Coronary artery (tissue), 2 donors: ENCODE measurements at places on chromosomes 12 and 14.

DNA sequence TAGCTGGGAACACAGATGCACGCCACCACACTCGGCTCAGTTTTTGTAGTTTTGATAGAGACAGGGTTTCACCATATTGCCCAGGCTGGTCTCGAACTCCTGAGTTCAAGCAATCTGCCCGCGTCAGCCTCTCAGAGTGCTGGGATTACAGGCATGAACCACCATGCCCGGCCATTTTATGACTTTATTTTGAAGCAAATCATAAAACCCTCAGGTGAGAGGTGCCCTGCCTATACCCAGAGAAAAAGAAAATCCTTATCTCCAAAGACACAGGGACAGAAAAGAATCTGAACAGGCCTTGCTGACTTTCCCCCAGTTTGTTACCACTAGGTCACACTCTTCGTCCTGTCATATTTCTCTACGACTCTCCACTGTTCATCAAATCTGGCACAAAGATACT is 48.8 kb downstream of the DAO start:
- no peak for DNase-seq

- no peak for DNase-seq
Observed at GRCh38 chr14:26286913-26287205, 311.0 kb downstream of the NOVA1 start.

DNA sequence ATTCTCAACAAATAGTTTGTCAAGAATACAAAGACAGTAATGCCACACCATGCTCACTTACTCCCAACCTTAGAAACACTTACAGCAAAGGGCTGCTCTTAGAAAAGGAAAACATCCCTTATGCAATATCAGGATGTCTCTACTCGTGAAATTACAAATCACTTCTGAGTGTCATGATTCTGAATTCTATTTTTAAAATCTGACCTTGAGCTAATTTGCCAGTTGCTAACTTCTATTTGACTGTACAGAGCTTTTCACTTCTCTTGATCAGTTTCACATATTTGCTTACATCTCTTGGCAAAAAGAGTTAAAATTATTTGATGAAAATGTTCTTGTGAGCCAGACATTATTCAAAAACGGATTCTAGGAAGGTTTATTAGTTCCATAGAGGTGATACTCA is 136.7 kb upstream of the SLC35F4 start:
- no peak for DNase-seq

DNA sequence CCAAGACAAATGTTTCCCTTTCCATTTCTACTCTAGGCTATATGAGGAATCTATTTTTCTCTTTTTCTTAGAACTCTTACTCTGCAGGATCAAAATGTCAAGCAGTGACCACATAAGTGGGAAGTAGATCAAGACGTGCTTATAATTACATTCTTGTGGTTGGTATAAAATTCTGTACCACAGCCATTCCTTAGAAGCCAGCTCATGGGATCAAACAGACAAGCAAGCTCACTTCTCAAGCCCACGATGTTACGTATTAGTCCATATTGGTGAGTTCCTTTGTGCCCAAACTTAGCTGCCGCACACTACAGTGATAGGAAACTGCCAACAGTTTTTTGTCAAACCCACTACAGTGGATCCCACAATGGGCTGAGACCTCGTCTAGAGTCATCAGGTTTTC is 53.4 kb downstream of the IFNG start:
- DNase-seq = no peak

- DNase-seq = no peak
Observed at GRCh38 chr12:105384220-105384619, 53.7 kb downstream of the C12orf75 start.

DNA sequence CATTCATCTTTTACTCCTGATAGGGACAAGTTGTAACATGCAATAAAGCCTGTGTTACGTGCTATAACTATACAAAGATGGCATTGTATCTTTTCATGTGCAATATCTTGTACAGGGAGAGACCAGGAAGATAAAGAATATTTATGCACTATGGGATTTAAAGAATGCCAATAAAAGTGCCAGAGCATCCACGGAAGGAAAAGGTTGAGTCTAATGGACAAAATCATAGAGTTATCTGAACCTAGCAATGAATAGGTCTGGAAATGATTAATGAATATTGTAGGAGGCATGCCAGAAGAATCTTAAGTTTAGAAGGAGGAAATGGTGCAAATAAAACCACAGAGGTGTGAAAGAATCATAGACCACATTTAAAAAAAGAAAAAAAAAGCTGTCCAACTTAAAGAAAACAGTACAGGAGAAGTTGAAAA is 263.9 kb downstream of the KCNC2 start:
- no peak for DNase-seq

- no peak for DNase-seq
Observed at GRCh38 chr14:33282331-33283230, 343.9 kb downstream of the NPAS3 start.

- no peak for DNase-seq
Observed at GRCh38 chr14:93879362-93879983, 47.7 kb upstream of the FAM181A start.

DNA sequence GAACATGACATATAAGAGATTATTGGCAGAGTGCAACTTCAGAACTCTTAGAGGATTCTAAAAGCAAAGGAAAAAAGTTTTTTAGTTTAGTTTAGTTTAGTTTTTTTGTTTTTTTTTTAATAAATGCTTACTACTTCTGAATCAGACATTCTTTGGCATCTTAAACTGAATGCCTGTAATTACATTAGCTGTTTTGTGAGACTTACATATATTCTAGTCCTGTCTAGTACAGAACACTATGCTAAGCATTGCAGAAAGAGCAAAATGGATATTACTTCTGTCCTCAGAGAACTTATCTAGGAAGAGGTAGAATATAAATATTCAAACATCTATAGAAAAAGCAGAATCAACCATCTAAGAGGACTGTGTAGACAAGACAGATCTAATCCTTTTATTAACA is 133.2 kb downstream of the RAD51B start:
- DNase-seq = no peak

DNA sequence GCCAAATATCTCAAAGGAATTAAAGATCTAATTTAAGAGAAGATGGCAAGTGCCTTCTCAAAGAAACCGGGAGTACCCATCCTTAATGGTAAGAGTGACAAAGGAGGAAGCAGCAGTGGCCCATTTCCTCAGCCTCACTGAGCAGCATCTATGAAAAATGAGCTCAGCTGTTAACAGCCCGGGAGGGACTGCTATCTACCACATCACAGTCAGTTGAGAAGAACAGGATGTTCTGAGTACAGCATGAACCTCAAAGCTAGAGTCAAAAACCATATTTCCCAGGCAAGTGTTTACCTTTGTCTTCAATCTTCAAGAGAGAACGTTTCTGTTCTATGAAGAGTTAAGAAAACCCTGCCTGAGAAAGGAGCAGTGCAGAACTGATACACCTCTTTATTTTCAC is 115.0 kb downstream of the BTG1 start:
- DNase-seq = no peak

- DNase-seq = no peak
Observed at GRCh38 chr14:34344318-34344717, 117.7 kb downstream of the SPTSSA start.

GRCh38 chr14:53278602-53279506 is 125.7 kb upstream of the DDHD1 start:
- no peak for DNase-seq

DNA sequence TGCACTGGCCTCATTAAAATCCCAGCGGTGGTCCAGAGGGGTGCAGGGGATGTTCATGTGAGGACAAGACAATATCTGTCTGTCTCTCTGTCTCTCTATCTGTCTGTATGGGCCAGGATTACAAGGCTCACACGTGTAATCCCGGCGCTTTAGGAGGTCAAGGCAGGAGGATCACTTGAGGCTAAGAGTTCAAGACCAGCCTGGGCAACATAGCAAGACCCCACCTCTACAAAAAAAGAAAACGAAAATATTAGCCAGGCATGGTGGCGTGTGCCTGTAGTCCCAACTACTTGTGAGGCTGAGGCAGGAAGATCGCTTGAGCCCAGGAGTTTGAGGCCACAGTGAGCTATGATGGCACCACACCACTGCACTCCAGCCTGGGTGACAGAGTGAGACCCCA is 117.1 kb downstream of the PHETA1 start:
- no peak for DNase-seq

- no peak for DNase-seq
Observed at GRCh38 chr14:80146941-80147340, 64.4 kb downstream of the DIO2 start.

- DNase-seq = no peak
Observed at GRCh38 chr12:56803750-56804149, 40.6 kb downstream of the HSD17B6 start.

GRCh38 chr14:92122351-92122677 is 545 bp downstream of the CPSF2 start:
- DNase-seq = no peak

DNA sequence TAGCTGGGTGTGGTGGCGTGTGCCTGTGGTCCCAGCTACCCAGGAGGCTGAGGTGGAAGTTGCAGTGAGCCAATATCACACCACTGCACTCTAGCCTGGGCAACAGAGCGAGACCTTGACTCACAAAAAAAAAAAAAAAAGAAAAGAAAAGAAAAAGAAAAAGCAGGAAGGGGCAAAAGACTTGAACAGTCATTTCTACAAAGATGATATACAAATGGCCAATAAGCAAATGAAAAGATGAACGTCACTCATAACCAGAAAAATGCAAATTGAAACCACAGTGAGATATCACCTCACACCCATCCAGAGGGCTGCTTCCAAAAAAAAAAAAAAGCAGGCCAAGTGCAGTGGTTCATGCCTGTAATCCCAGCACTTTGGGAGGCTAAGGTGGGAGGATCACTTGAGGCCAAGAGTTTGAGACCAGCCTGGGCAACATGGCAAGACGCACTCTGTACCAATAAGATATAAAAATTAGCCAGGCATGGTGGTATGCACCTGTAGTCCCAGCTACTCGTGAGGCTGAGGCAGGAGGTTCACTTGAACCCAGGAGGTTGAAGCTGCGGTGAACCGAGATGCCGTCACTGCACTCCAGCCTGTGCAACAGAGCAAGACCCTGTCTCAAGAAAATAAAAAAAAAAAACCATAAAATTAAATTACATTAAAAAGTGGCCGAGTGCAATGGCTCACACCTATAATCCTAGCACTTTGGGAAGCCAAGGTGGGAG is 20.5 kb downstream of the UBC start:
- no peak for DNase-seq

- no peak for DNase-seq
Observed at GRCh38 chr12:115553622-115554021, 723.9 kb downstream of the MED13L start.

GRCh38 chr12:40142001-40142744 is 36.3 kb upstream of the SLC2A13 start:
- DNase-seq = no peak

GRCh38 chr14:81550001-81550637 is 16.5 kb upstream of the SEL1L start:
- no peak for DNase-seq

DNA sequence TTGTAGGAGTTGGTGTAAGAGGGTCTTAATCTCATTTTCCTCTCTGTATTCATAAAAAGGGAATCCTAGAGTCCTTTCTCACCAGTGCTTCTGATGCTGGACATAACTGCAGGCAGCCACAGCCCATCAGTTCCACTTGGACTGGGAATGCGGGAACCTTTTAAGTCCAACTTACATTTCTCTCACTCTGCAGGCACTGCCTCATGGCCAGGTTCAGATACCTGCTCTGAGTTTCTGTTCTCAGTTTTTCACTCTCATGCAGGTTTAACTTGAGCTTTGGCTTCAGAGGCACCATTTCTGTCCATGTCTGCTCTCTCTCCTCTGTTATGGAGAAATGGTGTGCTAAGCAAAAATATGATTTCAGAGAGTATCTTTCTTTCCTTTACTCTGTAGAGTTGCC is 4.2 kb downstream of the ACVR1B start:
- DNase-seq = peak; percentile 31

DNA sequence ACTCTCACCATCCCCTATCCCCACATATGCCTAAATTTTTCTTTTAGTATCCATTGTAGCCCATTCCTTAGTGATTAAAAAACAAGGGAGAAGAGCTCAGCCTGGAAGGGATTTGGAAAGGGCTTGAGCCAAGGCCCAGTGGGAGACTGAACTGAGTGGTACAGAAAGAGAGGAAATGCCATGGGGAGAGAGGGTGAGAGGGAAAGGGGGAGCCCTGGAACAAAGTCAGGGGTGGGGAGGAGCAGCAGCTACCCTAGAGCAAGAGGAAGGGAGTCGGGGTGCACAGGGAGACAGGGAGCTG is 2.6 kb upstream of the ATN1 start:
- DNase-seq = no peak

DNA sequence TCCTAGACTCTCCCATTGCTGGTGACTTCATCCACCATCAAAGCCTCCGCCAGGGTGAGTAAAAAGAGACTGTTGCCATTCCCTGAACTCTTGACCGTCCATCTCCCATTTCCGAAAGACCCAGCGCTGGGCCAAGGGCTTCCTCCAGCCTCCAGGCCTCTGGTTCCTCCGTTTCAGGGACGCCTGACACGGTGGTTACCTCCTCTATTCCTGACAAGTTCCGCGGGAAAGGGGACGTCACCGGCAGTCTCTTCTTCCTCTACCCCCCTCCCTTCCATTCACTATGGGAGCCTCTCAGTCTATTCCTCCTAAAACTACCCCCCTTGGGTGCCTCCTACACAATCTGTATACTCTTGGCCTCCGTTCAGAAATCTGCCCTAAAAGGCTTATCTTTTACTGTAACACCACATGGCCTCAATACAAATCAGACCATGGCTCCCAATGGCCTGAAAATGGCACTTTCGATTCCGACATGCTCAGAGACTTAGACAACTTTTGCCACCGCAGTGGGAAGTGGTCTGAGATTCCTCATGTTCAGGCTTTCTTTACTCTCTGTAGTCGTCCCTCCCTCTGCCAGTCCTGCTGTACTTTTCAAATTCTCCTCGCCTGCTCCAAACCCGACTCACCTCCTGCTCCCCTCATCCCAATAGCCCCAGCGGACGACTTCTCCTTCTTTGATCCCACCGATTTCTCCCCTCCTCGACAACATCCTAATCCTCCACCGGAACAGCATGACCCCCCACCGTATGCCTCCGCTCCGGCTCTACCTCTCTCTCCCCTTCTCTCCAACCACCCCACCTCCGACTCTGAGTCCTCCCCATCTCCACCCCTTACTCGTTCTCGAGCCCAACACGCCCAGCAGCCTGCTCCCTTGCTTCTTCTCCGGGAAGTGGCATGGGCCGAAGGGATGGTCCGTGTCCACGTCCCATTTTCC is 70.4 kb downstream of the MOK start:
- no peak for DNase-seq

DNA sequence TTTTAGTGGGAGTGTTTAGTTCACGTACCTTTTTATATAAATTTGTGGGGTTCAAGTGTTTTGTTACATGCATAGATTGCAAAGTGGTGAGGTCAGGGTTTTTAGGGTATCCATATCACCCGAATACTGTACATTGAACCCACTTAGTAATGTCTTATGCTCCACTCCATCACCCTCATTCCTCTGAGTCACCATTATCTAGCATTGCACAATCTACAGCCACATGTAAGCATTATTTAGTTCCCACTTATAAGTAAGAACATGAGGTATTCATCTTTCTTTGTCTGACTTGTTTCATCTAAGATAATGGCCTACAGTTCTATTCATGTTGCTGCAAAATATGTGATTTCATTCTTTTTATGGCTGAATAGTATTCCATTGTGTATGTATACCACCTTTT is 583.7 kb upstream of the LRFN5 start:
- DNase-seq = no peak
